ENCODE measurements at places on chromosomes 3 and 15.

DNA sequence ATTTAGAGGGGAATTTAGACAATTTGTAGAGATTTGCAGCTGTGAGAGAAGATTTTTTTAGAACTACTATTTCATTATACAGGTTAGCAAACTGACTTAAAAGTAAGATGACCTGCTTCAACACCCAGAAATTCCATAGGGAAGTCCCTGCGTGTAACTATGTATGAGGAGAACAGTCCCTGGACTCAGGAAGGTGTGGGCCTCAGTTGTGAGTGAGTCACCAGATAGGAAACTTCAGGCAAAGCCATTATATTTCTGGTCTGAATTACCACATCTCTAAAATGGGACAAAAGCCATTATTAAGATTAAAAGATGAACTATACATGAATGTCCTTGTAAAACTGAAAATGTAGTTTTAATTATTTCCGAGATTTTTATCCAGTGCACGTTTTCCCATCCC is 488.3 kb upstream of the GOLIM4 start:
- no peak for DNase-seq

GRCh38 chr15:99651023-99651807 is 82.0 kb downstream of the LYSMD4 start:
- no peak for DNase-seq

DNA sequence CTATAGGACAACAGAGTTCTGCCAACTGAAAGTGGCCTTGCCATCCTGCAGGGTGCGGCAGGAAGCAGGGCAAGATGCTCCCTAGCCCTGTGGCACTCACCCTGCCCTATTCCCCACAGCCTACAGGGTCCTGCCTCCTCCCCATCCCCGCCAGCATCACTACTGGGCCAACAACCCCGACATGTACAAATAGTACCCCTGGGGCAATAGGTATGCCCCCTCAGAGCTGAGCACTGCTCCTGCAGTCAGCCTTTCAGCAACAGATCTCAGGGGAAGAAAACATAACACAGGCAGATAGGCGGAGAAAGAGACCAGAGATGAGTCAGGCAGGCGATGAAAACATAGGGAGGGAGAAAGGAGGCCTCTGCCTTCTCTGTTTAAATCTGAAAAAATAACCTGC is 74.7 kb downstream of the XXYLT1 start:
- no peak for DNase-seq

GRCh38 chr15:69034352-69034751 is 19.9 kb downstream of the NOX5 start:
- DNase-seq: no peak

GRCh38 chr3:149231871-149232270 is 10.2 kb upstream of the CP start:
- no peak for DNase-seq

- DNase-seq: no peak
These were observed 33.1 kb upstream of the POLG start for GRCh38 chr15:89367485-89368451.

GRCh38 chr15:58178668-58179067 is 40.5 kb downstream of the AQP9 start:
- no peak for DNase-seq

DNA sequence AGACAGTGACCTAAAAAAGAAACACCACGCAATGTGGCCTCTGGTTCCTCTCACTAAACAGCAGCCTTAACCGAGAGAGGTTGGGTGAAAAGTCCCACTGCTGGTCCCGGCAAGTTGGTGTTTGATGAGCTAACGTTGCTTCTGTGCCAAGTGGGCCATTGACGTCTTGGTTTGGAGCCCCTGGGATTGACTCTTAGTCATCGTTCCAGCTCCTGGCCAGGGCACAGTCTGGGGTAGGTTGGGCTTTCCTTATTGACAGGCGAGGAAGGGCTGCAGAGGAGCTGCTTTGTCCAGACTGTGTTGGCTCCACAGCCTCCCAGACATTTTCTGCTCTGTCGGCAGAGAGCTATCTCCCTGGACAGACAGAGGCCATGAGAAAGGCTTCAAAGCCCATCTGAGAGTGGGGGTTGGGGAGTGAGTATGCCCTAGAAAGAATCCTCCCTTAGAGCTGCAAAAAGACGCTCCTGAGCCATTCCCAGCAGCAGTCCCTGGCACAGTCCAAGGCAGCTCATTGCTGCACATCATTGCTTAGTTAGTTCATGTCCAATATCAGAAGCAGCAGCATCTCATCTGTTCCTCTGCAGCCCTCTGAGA is 28.6 kb upstream of the C3orf80 start:
- DNase-seq: no peak

DNA sequence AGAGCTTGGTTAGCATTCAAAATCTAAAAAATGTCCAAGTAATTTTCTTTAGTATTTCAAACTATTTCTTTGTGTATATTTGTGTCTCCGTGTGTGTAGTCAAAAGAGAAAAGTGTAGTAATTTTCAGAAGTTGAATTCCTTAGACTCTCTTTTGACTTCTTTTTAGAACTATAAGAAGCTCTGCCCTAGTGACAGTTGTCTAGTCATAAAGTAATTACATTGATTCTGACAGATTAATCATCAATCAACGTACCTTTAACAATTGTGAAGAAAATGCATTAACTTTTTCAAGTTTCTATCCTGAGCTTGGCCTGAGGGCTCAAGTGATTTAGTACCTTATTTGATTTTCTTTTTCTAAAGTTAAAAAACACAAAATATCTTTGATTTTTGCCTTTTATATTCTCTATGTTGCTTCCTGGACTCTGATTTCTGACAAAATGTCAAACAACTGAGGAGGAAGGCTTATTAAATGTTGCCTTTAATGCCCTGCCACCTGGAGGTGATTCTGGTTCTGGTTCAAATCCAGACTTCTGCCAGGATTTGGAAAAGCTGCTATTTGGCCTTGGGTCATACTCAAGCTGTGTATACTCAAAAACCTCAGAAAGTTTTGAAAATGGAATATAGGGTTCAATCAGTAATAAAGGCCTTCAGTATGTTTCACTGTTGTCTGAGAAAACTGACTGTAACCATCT is 653.6 kb downstream of the NSUN3 start:
- DNase-seq: no peak

DNA sequence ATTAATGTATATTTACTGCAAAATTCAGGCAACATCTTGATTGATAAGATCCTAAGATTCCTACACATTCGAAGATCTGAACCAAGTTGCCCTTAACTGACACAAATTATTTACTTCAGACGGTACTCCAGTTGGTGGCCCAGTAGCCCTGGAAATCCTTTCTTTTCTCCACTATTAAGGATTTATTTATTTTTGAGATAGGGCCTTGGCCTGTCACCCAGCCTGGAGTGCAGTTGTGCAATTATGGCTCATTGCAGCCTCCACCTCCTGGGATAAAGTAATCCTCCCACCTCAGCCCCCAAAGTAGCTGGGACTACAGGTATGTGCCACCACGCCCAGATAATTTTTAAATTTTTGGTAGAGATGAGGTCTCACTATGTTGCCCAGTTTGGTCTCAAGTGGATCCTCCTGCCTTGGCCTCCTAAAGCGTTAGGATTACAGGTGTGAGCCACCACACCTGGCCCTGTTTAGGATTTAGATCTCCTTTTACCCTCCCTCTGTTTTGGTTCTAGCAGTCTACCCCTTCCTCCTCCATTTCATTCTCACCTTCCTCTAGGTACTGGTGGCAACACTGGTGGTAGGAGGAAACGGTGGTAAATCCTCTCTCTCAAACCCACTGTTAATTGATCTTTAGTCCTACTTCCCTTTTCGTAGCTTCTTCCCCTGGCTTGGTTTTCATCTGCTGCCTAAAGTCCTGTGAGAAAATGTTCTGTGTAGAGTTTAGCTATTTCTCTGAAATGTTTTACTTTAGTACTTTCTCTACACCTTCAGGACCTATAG is 12.7 kb upstream of the ZNF609 start:
- DNase-seq: no peak

DNA sequence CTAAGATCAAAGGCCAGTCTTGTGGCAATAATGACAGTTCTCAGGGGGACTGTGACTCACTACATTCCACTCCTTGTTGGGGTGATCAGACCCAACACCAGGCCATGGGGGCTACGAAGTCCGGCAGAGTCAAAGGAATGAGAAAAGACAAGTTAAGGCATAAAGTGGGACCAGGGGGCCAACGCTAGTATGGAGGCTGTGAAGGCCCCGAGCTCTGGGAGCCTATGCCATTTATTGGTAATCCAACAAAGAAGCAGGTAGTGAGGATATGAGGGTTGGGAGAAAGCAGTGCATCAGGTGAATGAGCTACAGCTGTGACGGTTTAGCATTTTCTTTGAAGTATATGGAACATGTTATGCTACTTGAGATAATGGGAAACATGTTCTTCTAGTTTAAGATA is 104.4 kb upstream of the C2CD4B start:
- no peak for DNase-seq

- no peak for DNase-seq
These were observed 261.3 kb downstream of the XXYLT1 start for GRCh38 chr3:195009616-195010015.

GRCh38 chr3:101312545-101312944 is 7.8 kb downstream of the IMPG2 start:
- DNase-seq: no peak

- peak; percentile 70 for DNase-seq
These were observed 144.8 kb upstream of the BHLHE40 start for GRCh38 chr3:4834403-4834866.

GRCh38 chr3:31165399-31165860 is 271.0 kb upstream of the GADL1 start:
- DNase-seq: no peak

DNA sequence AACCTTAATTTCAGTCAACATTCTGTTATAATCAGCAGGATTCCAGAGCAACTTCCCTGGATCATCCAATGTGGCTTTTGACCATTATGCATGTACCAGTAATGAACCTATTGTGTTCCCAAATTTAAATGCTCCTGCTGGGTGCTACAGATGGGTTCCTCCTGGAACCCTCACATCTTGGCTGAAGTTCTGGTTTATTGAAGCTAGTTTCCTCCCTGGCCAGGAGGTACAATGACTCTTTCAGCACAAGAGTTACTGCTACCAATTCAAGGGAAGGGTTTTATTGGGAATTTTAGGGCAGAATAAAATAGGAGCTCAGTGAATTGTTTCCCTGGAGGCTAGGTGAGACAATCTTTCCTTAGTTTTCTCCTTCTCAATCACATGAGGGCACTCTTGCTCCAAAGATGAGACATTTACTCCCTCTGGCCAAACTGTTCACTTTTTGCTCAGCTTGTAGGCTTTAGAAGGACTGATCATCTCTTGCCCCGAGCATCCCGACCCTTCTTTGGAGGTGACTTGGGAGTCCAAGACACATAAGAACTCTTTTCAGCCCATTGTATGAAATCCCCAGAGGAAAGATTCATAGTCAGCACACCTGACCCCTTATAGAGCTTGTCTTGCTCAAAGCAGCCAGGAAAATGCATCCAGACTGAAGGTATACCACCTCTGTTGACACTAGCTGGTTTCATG is 8.8 kb upstream of the NPHP3 start:
- no peak for DNase-seq

- DNase-seq: no peak
These were observed 36.2 kb upstream of the ACTL6A start for GRCh38 chr3:179526482-179526881.

DNA sequence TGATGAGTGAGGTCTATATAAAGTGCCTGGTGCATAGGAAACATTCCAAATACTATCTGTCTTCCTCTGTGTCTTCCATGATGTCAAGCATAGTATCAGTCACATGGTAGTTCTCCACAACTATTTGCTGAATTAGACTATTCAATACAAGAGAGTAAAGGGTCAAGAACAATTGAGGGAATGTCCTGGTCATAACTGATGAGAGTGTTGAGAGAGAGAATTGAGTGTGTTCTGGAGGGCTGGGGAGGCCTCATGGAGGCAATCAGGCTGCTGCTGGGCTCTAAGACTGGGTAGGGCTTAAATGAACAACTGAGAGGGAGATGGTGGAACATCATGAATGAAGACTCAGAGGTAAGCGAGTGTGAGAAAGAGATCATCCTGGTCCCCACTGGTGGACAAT is 433.7 kb upstream of the ONECUT1 start:
- no peak for DNase-seq

DNA sequence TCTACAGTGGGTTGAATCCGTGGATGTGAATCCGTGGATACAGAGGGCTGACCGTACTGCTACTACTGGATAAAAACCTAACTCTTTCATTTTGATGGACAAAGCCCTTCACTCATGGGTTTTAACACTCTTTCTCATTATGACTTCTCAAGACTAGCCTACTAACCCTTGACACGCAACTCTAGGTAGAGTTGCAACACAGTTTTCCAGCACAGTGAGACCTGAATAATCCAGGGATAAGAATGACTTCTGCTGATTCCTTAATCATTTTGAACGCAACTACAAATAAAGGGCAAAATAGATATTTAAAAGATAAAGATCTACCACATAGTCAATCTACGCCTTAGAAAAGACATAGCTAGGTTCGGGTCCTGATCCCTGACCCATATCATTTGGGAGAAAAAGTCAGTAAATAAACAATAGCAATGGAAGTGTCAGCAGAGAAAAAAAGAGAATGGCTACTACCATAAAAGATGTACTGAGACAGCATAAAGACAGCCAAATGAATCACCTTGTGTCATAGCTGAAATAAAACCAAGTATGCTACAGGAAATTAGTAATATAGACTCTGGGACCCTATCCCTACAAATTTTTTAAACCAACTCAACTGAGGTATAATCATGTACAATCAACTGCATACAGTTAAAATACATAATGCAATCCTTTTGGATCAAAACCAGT is 87.6 kb downstream of the DPH6 start:
- DNase-seq: no peak

DNA sequence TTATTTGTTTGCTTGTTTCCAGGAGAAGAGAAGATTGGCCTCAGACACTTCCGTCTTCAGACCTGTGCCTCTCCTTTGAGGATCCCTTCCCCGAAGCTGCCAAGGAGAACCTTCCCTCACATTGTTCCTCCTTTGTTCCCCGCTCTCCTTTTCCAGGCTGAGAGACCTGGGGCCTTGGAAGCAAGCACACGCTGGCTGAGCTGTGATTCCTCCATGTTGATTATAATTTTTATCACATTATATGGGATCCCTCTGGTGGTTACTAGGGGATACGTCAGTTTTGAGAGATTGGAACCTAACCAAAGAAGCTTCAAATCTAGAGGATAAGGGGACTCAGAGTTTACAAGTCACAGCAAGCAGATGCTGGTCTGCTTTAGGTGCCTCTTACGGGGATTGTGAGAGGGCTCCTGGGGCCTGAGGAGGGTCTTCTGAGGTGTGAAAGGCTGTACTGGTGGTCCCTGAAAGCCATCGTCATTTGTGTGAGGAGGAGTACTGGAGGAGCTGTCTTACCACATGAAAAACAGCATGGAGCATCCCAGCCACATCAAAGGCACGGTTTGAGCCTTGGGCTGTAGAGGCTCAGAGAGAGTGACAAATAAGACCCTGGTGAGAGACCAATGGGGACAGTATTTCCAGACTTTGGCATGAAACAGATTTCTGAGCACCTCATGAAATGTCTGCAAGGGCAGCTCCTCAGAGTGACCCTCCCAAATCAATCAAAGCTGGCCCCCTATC is 760.1 kb upstream of the CFAP20DC start:
- no peak for DNase-seq

- DNase-seq: no peak
These were observed 263.3 kb downstream of the NEK10 start for GRCh38 chr3:27105904-27106303.

- DNase-seq: peak; percentile 53
These were observed 61.0 kb downstream of the KLF13 start for GRCh38 chr15:31387479-31388118.
